ENCODE measurements at places on chromosomes 16 and 17.

- DNase-seq = no peak
Measured at GRCh38 chr16:86823125-86823524, 244.8 kb downstream of the FOXL1 start.

DNA sequence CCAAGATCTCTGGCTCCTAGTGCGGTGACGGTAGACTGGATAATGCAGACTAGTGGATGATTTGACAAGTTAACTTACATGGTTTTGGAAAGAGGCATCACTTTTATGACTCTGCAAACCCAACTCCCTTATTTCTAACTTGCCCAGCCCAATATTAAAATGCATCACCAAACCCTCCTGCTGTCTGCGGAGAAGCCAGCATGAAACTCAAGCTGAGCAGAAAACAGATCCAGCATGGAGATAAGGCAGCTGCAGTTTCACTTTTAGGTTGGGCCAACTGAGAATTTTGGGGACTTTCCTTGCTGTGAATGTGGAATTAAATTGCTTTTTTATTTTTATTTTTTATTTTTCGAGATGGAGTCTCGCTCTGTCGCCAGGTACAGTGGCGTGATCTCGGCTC, 27.8 kb downstream of the CDH1 start:
- no peak for DNase-seq

- DNase-seq = no peak
Measured at GRCh38 chr16:70378869-70379493, 32.3 kb downstream of the DDX19A start.

GRCh38 chr17:39573447-39574298, 34.0 kb downstream of the NEUROD2 start:
- DNase-seq = peak; percentile 36

GRCh38 chr16:53756275-53756996, 52.5 kb downstream of the FTO start:
- no peak for DNase-seq

GRCh38 chr17:63537991-63538692, 12.1 kb upstream of the DCAF7 start:
- DNase-seq = no peak

GRCh38 chr17:82787081-82787848, 35.4 kb downstream of the TBCD start:
- DNase-seq = no peak

DNA sequence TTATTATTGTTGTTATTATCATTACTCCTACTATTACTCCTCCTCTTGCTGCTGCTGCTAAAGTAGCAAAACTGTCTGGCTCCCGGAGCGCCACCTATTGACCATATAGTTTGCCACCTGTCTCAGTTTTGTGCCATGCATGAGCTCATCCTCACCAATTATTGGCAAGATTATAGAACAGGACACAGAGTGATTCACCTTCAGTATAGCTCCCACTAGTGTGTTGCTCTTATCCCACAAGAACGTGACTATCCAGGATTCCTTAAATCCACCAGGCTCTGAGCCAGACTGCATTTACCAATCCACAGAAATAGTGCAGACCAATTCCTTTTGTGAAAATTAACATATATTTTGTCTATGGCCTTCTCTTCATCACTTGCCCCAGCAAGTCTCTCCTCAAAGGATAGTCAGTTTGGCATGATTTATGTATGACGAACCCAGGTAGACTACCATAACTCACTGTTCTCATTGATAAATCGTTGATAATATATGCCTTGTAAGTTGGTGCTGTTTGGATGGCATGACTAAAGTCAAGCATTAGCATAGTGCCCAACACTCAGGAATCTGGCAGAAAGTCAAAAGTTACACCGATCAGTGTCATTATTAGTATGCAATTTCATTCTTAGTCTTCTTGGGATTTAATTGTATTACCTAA, 405.5 kb upstream of the HSBP1 start:
- no peak for DNase-seq

GRCh38 chr16:23803591-23804123, 32.1 kb upstream of the PRKCB start:
- no peak for DNase-seq

- DNase-seq = no peak
Measured at GRCh38 chr17:38663125-38663751, 11.5 kb downstream of the EPOP start.

DNA sequence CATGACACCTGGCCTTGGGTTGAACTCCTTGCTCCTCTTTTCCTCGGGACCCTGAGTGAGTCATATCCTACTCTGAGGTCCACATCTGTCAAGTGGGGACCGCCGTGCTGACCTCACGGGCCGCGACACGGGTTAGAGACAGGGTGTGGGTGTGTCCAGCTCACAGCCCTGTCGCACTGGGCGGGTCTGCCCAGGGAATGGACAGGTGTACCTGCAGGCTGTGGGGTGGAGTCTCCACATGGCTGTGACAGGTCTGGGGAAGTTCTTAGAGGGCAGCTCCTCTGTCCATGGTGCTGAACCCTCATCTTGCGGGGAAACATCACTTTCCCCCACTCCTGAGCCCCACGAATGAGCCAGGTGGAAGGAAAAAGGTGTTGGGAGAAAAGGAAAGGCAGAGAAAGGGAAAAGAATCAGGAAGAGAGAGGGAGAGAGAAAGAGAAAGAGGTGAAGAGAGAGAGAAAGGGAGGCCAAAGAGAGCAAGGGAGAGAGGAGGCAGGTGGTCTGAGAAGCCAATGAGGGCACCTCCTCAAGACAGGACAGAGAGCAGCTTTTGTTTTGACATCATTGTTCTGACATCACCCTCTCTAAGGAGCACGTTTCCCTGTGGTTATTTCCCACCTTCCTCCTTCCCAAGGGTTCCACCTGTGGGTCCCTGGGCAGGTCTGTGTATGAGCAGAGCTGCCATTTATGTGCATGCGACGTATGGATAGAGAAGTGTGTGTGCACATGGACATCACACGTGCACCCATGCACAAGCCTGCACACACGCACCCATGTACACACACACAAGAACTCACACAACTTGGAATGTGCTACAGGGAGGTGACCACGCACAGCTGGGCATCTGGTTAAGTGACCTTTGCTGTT, 32.6 kb upstream of the CBFA2T3 start:
- DNase-seq = peak; percentile 27

- DNase-seq = peak; percentile 89
Measured at GRCh38 chr17:43024407-43025289, at the start of gene RND2. RND2 (plus strand) TSS chr17:43025231; CDS start chr17:43025348, 117 bp downstream.

- no peak for DNase-seq
Measured at GRCh38 chr17:82215972-82216300, 3.3 kb upstream of the CCDC57 start.

GRCh38 chr16:2586241-2586640, 48.4 kb downstream of the PDPK1 start:
- DNase-seq = no peak

DNA sequence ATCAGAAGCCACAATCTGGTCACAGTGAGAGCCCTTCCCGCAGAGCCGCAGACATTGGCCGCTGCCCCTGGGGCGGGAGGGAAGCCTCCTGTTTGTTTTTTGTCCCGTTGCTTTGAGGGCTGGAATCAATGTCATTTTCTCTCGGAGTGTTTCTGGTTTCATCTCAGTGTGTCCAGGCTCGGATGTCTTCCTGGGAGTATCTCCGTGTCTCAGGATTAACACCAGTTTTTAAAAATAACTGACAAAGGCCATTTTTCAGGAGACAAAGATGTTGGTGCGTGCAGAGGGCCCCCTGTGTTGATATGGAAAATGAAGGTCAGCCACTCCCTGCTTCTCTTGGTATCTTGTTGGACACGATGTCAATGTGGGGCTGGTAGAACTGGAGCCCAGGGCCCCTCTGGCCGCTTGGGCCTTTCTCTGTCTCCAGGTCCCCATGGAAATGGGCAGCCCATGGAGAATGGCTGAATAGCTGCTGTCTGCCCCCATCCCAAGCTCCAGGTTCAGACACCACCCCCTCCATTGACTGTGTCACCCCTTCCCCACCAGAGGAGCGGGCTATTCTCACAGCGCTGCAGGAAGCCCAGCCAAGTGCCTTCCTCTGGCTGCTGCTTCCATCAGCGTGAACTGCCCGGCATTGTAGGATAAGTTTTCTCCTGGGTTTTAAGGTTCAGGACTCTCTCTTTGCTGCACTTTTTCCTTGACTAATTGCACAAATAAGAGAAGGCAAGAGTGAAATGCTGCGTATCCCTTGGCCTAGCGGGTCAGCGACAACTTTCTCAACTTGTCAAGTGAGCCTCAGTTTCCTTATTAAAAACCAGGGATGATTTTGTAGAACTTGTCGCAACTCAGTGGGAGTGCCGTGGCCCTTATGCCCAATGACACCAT, 72.2 kb upstream of the METTL9 start:
- no peak for DNase-seq

- no peak for DNase-seq
Measured at GRCh38 chr16:68995011-68995504, 110.4 kb upstream of the HAS3 start.

DNA sequence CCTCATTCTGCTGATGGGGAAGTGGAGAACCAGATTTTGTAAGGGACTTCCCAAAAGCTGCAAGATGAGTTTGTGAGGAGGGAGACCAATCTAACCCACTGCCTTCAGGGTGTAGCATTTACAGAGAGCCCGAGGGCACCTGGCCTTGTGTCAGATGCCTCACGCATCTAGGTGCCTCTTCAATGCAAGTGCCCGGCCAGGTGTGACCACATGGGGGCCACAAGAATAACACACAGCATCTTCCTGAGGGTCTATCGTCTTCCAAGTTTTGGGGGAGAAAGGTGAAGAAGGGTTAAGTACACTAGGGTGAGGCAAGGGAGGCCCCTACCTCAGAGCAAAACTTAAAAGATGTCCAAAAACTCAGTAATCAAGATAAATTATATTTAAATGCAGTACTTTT, 401.7 kb upstream of the CDH5 start:
- DNase-seq = no peak

DNA sequence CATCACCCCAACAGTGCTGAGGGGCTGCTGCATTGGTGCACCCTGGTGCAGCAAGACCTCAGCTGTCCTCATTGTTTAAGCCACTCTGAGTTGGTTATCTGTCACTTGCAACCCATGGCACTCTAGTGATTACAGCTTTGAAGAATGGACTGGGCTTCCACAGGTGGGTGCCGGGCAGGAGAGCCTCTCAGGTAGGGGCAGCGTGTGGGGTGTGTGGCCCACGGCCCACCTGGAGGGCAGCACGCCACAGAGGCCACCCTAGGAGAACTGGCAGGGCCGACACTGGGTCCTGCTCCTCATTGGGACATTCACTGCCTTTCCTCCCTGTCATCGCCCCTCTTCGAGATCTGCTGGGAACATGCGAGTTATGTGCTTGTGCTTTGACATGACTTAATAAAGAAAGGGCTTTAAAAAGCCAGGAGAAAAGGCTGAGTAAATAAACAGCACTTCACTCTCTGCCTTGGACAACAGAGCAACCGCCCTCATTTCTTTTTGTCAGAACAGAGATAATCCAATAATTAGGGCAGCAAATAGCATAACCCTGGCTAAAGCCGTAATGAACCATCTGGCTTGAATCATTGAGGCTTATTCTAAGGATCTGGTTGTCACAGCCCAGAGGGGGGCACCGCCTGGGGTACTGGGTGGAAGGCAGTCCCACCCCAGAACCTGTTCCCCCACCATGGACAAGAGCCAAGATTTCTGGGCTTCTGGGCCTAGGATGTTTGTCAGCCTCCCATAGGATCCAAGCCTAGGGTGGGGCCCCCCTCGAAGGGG, 3.0 kb downstream of the DOC2B start:
- DNase-seq = no peak

- no peak for DNase-seq
Measured at GRCh38 chr17:72465191-72466024, 344.6 kb downstream of the SOX9 start.

- DNase-seq = no peak
Measured at GRCh38 chr16:64964126-64964540, 157.7 kb downstream of the CDH11 start.

- no peak for DNase-seq
Measured at GRCh38 chr17:66459811-66460270, 157.4 kb downstream of the PRKCA start.

DNA sequence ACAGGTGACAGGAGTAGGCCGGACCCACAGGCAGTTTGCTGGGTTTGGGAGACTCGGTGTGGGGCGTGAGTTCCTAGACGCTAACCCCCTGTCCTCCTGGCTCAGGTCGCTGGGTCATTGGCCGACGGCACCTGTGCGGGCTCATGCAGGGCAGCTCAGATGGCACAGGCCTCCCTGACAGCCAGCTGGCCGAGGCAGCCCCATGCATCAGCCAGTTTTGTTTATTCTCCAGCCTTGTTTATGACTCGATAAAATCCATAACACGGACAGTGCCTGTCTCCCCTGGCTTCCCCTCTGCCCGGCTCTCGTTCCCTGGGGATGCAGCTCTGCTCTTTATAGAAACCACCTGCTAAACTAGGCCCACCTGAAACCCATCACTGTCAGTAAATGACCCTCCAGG, 46.0 kb downstream of the SDK2 start:
- no peak for DNase-seq

GRCh38 chr17:33990943-33991706, 264.0 kb upstream of the CCL2 start:
- no peak for DNase-seq
